ENCODE measurements at places on chromosomes 5 and 9. TPM values are rescaled to one million over a fixed set of nuclear protein-coding genes. Genes with fewer than 3 reads are reported as not detected.
A peak's percentile ranks its signal among the peaks of the same experiment; 100 is the strongest.

GRCh38 chr9:19104515-19105282 is 2.0 kb upstream of the HAUS6 start:
- H3K4me1 ChIP-seq, result peaks cover 9% of the 10 kb centered on the region
- H3K27me3 ChIP-seq, result no peaks in the 10 kb centered on the region
- H3K4me3 ChIP-seq, result no peak overlapping the region
- H3K36me3 ChIP-seq, result no peaks in the 10 kb centered on the region
- no peak overlapping the region for H3K27ac ChIP-seq

DNA sequence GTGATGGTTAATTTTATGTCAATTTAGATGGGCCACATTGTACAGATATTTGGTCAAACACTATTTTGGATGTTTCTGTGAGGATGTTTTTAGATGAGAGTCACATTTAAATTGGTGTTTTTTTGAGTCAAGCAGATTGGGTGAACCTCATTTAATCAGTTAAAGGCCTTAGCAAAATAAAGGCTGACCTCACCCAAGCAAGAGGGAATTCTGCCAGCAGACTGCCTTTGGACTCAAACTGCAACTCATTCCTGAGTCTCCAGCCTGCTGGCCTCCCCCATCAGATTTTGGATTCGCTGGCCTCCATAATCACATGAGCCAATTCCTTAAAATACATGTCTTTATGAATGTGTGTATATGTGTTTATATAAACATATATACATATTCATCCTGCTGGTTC is 282.7 kb upstream of the POU5F2 start:
- no peaks in the 10 kb centered on the region for H3K4me1 ChIP-seq
- no peaks in the 10 kb centered on the region for H3K27me3 ChIP-seq
- H3K4me3 ChIP-seq, result no peak overlapping the region
- no peaks in the 10 kb centered on the region for H3K36me3 ChIP-seq
- H3K27ac ChIP-seq, result no peak overlapping the region

GRCh38 chr5:137649228-137649935 is 86.5 kb downstream of the KLHL3 start:
- H3K4me1 ChIP-seq, result no peaks in the 10 kb centered on the region
- no peak overlapping the region for H3K4me3 ChIP-seq
- H3K27me3 ChIP-seq, result no peaks in the 10 kb centered on the region
- H3K27ac ChIP-seq, result no peak overlapping the region

DNA sequence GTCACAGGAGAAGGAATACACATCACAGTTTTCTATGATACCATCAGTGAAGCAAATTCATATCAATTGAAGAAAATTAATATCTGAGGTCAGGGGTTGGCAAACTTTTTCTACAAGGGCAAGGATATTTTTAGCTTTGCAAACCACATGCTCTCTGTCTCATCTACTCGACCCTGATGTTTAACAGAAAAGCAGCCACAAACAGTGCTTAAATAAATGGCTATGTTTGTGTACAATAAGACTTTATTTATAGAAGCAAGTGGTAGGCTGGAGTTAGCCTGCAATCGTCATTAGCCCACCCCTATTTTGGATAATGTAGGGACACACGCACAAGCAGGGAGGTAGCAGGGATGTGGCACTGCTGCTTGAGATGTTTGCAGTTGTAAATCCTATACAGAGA is 251.4 kb downstream of the CETN3 start:
- H3K4me3 ChIP-seq, result no peak overlapping the region
- H3K36me3 ChIP-seq, result no peaks in the 10 kb centered on the region
- H3K4me1 ChIP-seq, result peaks cover 9% of the 10 kb centered on the region
- no peak for DNase-seq
- no peaks in the 10 kb centered on the region for H3K27me3 ChIP-seq

GRCh38 chr9:86766912-86767311 is 180.4 kb downstream of the GAS1 start:
- H3K4me1 ChIP-seq, result no peaks in the 10 kb centered on the region
- peak; percentile 74 for DNase-seq
- no peaks in the 10 kb centered on the region for H3K27me3 ChIP-seq
- no peak overlapping the region for H3K4me3 ChIP-seq
- no peaks in the 10 kb centered on the region for H3K36me3 ChIP-seq
- no peak overlapping the region for H3K27ac ChIP-seq

GRCh38 chr9:14092344-14092743 is 221.6 kb downstream of the NFIB start:
- DNase-seq, result no peak
- H3K4me1 ChIP-seq, result no peaks in the 10 kb centered on the region
- no peak overlapping the region for H3K4me3 ChIP-seq
- H3K36me3 ChIP-seq, result no peaks in the 10 kb centered on the region
- H3K27me3 ChIP-seq, result no peaks in the 10 kb centered on the region
- no peak overlapping the region for H3K27ac ChIP-seq

- H3K27me3 ChIP-seq, result no peaks in the 10 kb centered on the region
- no peaks in the 10 kb centered on the region for H3K4me1 ChIP-seq
- no peak overlapping the region for H3K4me3 ChIP-seq
- peak; percentile 7 for DNase-seq
- H3K36me3 ChIP-seq, result no peaks in the 10 kb centered on the region
- H3K27ac ChIP-seq, result no peak overlapping the region
These were observed 108.1 kb upstream of the IER5L start for GRCh38 chr9:129285979-129286772.

The PLCXD3 gene
- total RNA-seq, result 1.8 TPM

The ADAMTSL2 gene
- 11.1 TPM for total RNA-seq

The TXNDC8 gene
- total RNA-seq, result 3.5 TPM

The PITX1 gene
- 3.0 TPM for total RNA-seq

The FAM200C gene
- total RNA-seq, result 10.6 TPM
